ENCODE measurements at places on chromosomes 3 and 15.

GRCh38 chr3:54633444-54634121 lies 294.3 kb downstream of the LRTM1 start:
- H3K27ac ChIP-seq = no peak overlapping the region
- no peak for DNase-seq
- no peak overlapping the region for H3K4me3 ChIP-seq
- no peaks in the 10 kb centered on the region for H3K36me3 ChIP-seq
- H3K27me3 ChIP-seq = peaks cover 19% of the 10 kb centered on the region

- no peak overlapping the region for H3K4me3 ChIP-seq
- H3K4me1 ChIP-seq = no peaks in the 10 kb centered on the region
- H3K36me3 ChIP-seq = no peaks in the 10 kb centered on the region
- no peak for DNase-seq
- H3K27ac ChIP-seq = no peak overlapping the region
Observed at GRCh38 chr3:56055951-56056350, 412.3 kb downstream of the ERC2 start.

GRCh38 chr3:68904064-68904463 lies 28.3 kb downstream of the TAFA4 start:
- H3K4me1 ChIP-seq = no peaks in the 10 kb centered on the region
- H3K36me3 ChIP-seq = no peaks in the 10 kb centered on the region
- no peak for DNase-seq
- no peak overlapping the region for H3K4me3 ChIP-seq

GRCh38 chr15:55712363-55712762 lies 30.6 kb downstream of the PRTG start:
- H3K4me3 ChIP-seq = no peak overlapping the region
- no peaks in the 10 kb centered on the region for H3K36me3 ChIP-seq
- H3K27me3 ChIP-seq = peaks cover 14% of the 10 kb centered on the region
- H3K4me1 ChIP-seq = no peaks in the 10 kb centered on the region
- H3K27ac ChIP-seq = no peak overlapping the region

- no peaks in the 10 kb centered on the region for H3K36me3 ChIP-seq
- no peak for DNase-seq
- peaks cover 2% of the 10 kb centered on the region for H3K4me1 ChIP-seq
- no peak overlapping the region for H3K4me3 ChIP-seq
Observed at GRCh38 chr3:178672275-178672674, 136.0 kb downstream of the KCNMB2 start.

DNA sequence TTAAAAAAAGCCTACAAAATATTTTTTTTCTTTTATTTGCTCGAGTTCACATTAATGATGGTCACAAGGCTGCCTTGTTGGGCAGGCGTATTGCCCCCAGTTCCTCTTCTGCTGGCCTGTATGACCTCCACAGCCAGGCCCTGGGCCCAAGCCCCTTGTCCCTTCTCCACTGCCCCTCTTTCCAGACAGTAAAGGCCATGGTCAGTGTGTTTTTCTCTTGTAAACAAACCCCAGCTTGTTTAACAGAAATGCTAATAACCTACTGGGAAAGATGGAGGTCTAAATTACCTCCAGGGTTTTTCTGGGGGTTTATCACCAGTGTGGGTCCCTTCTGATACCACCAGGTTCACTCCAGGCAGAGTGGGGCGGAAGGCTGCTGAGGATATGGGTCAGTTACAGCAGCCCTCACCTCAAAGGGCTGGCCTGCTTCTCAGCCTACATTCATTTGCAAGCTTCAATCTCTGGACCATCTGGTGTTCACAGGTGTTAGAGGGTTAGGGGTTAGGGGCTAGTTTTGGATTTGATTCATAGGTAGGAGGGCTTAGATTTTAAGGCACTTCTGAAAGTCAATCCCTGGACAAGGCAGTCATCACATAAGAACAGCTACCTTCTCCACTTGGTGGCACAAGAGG lies 2.0 kb upstream of the MANF start:
- H3K27me3 ChIP-seq = no peaks in the 10 kb centered on the region
- peak; percentile 17 for DNase-seq
- peaks cover 51% of the 10 kb centered on the region for H3K36me3 ChIP-seq

GRCh38 chr3:10945683-10946287 lies 46.8 kb upstream of the SLC6A1 start:
- H3K4me3 ChIP-seq = no peak overlapping the region
- no peaks in the 10 kb centered on the region for H3K36me3 ChIP-seq
- DNase-seq = peak; percentile 66
- H3K27ac ChIP-seq = no peak overlapping the region
- no peaks in the 10 kb centered on the region for H3K4me1 ChIP-seq

DNA sequence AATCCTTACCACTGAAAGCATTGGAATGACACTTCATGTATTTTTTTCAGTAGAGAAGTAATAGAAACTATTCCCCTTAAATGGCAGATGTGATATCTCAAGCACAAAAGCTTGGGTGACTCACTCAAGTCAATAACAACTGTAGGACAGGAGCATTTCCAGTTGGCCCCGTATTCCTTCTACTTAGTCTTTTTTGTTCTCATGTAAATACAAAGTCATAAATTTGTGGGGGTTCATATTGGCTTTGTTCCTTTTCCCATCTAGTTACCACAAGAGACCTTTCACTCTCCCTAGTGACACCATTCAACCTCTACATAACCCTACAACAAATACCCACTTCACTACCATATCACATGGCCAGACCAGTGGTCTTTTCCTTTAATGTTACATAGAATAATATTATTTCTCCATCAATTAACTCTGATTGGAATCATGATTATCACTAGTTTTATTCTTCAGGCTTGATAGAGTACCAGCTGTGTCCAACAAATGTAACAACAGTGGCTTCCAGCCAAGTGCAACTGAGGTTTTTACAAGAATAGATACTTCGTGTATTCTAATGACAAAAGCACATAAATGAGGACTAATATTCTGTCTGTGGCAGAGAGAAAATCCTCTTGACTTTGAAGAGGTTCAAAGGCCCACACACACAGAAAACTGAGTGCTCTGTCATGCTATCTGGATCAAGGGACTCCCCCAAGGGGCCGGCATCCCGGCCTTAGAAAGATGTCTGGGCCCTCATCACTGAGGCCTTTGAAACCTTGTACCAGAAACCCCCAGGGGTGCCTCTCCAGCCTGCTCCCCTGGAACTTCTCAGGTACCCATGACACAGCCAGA lies 94.0 kb upstream of the THBS1 start:
- no peak overlapping the region for H3K4me3 ChIP-seq
- DNase-seq = no peak
- no peaks in the 10 kb centered on the region for H3K36me3 ChIP-seq
- no peak overlapping the region for H3K27ac ChIP-seq

GRCh38 chr3:72995337-72995736 lies 1.3 kb upstream of the PPP4R2 start:
- DNase-seq = no peak
- peaks cover 31% of the 10 kb centered on the region for H3K36me3 ChIP-seq
- H3K27ac ChIP-seq = peak overlapping the region; percentile 77
- peak overlapping the region; percentile 45 for H3K4me3 ChIP-seq
- H3K27me3 ChIP-seq = no peaks in the 10 kb centered on the region

DNA sequence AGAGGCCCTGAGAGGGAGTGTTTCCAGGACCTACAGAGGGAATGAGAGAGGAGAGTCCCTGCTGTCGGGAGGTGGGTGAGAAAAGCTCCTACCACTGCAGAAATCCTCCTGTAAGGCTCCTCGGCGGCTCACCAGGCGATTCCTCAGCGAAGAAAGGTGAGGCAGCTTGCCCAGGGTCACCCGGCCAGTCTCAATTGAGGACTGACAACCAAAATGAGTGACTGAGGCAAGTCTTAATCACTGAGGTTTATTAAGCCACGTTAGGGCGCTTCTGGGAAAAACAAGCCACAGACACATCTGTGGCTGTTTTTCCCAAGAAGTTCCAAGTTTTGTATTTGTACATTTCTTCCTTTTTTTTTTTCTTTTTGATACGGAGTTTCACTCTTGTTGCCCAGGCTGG lies 48.5 kb downstream of the ZDHHC19 start:
- H3K36me3 ChIP-seq = no peaks in the 10 kb centered on the region
- H3K27me3 ChIP-seq = no peaks in the 10 kb centered on the region
- H3K4me3 ChIP-seq = no peak overlapping the region
- H3K27ac ChIP-seq = no peak overlapping the region
- no peak for DNase-seq

DNA sequence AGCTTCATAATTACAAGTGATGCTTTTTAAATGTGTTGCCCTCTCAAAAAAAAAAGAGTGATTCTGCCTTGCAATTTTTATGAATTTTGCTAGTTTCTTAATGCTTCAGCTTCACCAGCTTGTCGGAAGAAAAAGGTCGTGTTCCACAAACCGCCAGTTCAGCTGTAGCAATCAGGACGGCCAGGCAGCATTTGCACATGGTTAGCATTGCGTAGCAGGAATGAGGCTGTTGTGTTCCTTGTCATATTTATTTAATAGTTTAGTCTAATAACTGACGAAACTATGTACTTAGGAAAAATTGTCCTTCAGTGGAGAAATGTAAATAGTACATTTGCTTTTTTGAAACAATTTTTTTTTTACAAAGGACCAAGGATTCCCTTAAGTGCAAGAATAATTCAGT lies 64.9 kb upstream of the SELENOK start:
- peaks cover 19% of the 10 kb centered on the region for H3K27me3 ChIP-seq
- no peak for DNase-seq
- no peaks in the 10 kb centered on the region for H3K36me3 ChIP-seq
- H3K4me3 ChIP-seq = no peak overlapping the region

DNA sequence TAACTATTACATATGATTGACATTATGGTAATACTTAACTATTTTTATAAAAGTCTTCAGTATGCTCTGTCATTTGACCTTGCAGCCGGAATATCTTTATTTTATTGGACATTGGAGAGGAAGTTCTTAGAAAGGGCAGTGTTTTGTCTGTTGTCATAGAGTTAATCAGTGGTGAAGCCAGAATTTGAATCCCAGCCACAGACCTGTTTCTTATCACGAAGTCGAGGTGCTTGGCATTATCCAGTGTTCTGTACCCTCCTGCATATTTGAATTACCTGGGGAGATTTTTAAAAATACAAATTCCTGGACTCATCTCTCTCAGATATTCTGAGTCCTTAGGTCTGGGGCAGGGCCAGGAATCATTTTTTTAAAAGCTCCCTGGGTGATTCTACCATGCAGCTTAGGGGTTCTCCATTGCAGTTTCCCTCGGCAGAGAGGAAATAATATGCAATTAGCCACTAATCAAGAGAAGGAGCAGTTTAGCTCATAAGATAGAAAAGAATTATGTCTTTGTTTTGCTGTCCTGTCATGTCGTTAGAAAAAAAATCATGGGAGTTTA lies 195.6 kb upstream of the CFAP20DC start:
- H3K4me3 ChIP-seq = no peak overlapping the region
- H3K27ac ChIP-seq = no peak overlapping the region
- no peaks in the 10 kb centered on the region for H3K36me3 ChIP-seq
- no peaks in the 10 kb centered on the region for H3K27me3 ChIP-seq

DNA sequence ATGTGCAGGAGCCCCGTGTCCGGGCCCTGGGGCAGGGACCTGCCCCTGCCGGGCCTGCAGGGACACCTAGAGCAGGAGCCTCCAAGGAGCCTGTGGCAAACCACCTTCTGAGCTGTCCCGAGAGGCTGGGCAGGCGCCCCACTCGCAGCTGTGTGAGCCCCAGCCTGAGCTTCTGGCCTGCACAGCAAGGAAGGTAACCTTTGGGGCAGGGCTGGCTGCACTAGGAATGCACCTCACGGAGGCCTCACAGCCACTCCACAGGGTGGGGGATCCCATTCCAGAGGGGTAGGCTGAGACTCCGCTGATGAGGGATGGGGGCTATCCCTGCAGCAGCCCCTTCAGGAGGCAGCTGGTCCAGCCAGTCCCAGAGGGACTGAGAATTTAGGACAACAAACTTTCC lies 68.1 kb downstream of the DNAJB8 start:
- DNase-seq = no peak
- H3K4me1 ChIP-seq = no peaks in the 10 kb centered on the region
- no peaks in the 10 kb centered on the region for H3K36me3 ChIP-seq
- H3K27me3 ChIP-seq = no peaks in the 10 kb centered on the region
- no peak overlapping the region for H3K27ac ChIP-seq

GRCh38 chr3:129663045-129663446 lies 56.6 kb upstream of the PLXND1 start:
- H3K4me3 ChIP-seq = no peak overlapping the region
- no peaks in the 10 kb centered on the region for H3K27me3 ChIP-seq
- no peak for DNase-seq

GRCh38 chr15:98725874-98726273 lies 77.5 kb downstream of the IGF1R start:
- H3K27ac ChIP-seq = no peak overlapping the region
- H3K4me3 ChIP-seq = no peak overlapping the region
- DNase-seq = no peak
- no peaks in the 10 kb centered on the region for H3K27me3 ChIP-seq
- H3K4me1 ChIP-seq = peaks cover 66% of the 10 kb centered on the region

- peaks cover 45% of the 10 kb centered on the region for H3K4me1 ChIP-seq
- no peaks in the 10 kb centered on the region for H3K36me3 ChIP-seq
- peak overlapping the region; percentile 0 for H3K27ac ChIP-seq
- DNase-seq = peak; percentile 42
- peak overlapping the region; percentile 41 for H3K4me3 ChIP-seq
- peaks cover 86% of the 10 kb centered on the region for H3K27me3 ChIP-seq
Observed at GRCh38 chr15:59994888-59995557, 9.1 kb upstream of the FOXB1 start.

DNA sequence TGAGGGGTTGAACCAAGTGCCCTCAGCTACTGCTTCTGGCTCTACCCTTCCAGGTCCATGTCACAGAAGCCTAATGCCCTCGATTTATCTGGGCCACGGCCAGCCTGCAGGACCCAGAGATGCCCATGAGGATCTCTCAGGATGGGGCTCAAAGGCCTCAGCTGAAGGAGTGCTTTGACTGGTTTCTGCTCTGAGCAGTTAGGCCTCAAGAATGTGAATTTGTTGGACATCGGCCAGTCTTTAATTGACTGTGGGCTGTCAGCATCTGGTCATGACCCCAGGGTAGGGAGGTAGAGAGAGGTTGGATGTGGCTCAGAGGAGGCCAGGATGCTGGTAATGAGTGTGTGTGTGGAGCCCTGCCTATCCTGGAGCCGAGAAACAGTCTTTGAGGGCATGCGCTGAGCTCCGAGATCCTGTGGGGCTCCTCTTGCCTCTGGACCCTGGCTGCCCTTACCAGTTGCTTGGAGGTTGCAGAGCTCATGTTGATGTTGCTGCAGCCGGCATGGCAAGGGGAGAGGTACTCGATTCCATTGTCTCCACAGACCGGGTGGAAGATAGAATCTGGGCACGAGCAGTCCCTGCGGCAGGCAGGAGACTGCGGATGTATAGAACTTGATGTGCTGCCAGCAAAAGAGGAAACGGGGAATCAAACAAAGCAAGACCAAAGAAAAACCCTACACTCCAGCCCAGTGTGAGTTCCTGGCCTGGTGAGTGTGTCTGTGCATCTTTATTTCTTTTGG lies 49.1 kb upstream of the RAB6B start:
- peaks cover 9% of the 10 kb centered on the region for H3K4me1 ChIP-seq
- no peak overlapping the region for H3K27ac ChIP-seq
- peaks cover 5% of the 10 kb centered on the region for H3K27me3 ChIP-seq
- no peak for DNase-seq
- H3K36me3 ChIP-seq = no peaks in the 10 kb centered on the region
- no peak overlapping the region for H3K4me3 ChIP-seq
